ENCODE measurements at places on chromosomes 6 and 20.

DNA sequence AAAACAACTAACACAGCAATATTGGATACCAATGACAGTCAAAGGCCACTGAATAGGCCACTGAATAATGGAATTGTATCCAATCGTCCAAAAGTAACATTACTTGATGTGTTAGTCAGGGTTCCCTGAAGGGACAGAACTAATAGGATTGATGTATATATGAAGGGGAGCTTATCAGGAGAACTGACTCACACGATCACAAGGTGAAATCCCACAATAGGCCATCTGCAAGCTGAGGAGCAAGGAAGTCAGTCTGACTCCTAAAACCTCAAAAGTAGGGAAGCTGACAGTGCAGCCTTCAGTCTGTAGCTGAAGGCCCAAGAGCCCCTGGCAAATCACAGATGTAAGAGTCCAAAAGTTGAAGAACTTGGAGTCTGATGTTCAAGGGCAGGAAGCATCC lies 571.4 kb downstream of the PRKN start:
- DNase-seq, result no peak

GRCh38 chr20:58781138-58781537 lies 69.6 kb downstream of the GNAS-AS1 start:
- DNase-seq, result no peak

- peak; percentile 95 for DNase-seq
Measured at GRCh38 chr20:38033330-38034107, at the start of the genes RPRD1B and TTI1. Gene RPRD1B, plus strand, starts transcription at chr20:38033746. Its CDS starts 202 bp downstream, at chr20:38033948. Gene TTI1, minus strand, starts transcription at chr20:38033456. Its CDS starts 19,640 bp downstream, at chr20:38013816.

GRCh38 chr20:51481341-51481914 lies 61.1 kb downstream of the NFATC2 start:
- DNase-seq, result no peak

DNA sequence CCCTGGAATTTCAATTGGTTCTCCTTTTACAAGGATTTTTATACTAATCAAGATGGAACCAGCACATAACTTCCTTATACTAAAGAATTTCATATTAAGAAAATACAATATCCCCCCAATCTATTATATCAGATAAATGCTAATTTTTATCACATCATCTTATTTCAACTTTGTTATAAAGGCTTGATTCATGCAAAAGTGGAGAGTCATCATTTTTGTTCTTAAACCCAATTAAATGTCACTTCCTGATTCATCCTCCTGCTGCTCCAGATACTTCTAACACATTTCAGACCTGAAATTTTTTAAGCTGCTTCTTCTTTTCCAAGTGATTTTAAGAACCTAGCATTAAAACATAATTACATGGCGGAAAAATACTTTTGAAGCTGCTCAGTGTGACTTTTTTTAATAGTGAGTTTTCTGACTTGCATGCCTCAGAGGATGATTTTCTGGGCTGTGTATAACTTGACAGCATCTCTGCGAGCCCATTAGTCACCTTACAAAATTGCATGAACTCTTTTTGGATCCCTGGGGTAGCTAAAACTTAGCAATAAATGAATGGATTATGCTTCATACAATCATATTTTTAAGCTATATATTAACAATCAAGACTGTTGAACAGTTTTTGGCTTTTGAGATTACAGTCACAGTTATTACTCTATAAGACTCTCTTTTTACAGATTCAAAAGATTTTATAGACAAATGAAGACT lies 134.1 kb downstream of the ELOVL4 start:
- DNase-seq, result no peak

DNA sequence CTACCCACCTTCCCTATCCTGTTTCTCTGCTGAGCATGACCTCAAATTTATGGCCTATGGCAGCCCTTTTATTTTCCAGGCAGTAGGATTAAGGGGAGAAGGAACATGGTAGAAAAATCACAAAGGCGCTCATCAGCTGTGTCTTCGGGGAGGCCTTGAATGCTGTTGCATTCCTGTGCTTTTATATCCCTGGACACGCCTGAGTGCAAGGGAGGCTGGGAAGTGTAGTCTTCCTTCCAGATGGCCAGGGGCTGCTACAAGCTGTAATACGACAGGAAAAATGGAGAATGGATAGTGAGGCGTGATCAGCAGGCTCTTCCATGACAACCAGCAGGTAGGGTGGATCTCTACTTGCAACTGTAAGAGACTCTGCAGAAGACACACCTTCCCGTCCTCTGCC lies 210.9 kb upstream of the GGTLC1 start:
- DNase-seq, result peak; percentile 64

DNA sequence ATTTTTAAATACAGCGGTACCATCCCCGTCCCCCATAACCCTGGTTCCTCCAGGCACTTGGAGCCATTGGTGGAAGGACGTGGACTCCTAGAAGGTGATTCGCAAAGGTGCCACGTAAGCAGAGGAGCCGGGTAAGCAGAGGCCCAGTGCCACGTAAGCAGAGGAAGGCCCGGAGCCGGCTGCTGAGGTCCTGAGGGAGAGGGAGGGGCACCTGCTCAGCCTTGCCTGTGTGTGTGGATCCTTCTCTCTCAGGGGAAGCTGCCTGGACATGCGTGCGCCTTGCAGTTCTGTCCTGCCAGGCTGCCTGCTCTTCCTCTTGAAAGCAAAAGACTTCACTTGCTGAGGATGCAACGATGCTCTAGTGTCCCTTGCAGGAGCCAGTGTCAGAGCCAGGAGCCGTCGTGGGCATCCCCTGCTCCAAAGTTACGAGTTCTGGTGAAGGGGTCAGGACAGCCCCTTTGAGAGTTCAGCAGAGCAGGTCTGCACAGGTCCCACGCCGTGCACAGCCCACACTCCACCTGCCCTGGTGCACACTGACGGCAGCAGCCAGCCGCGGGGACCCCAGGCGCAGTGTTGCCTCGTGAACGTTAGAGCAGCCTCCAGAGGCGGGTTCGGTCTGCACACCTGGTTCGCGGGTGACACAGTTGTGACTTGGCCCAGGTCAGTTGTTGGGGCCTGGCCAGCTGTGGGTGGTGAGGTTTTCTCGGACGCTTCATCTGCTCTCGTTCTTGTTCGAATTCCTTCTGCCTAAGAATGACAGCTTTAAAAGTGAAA lies 1.9 kb upstream of the NKAIN4 start:
- DNase-seq, result peak; percentile 89

DNA sequence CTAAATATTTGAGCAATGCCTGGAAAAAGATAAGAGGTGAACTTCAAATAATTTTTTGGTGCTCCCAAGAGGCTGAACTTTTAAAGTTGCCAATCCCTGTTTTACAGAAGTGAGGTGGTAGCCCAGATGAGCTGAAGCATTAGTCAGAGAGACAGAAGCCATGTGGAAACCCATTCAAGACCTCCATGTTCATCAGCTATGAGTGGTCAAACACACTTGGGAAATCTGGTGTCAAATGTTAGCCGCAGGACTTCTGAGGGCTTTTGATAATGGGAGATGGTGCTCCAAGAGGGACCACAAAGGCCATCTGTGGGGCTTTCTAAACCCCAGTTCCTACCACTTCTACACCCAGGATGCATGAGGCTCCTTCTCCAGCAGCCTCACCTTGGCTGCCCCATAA lies 77.5 kb upstream of the MRPS10 start:
- no peak for DNase-seq

GRCh38 chr6:44667668-44668390 lies 280.3 kb downstream of the CDC5L start:
- peak; percentile 5 for DNase-seq

DNA sequence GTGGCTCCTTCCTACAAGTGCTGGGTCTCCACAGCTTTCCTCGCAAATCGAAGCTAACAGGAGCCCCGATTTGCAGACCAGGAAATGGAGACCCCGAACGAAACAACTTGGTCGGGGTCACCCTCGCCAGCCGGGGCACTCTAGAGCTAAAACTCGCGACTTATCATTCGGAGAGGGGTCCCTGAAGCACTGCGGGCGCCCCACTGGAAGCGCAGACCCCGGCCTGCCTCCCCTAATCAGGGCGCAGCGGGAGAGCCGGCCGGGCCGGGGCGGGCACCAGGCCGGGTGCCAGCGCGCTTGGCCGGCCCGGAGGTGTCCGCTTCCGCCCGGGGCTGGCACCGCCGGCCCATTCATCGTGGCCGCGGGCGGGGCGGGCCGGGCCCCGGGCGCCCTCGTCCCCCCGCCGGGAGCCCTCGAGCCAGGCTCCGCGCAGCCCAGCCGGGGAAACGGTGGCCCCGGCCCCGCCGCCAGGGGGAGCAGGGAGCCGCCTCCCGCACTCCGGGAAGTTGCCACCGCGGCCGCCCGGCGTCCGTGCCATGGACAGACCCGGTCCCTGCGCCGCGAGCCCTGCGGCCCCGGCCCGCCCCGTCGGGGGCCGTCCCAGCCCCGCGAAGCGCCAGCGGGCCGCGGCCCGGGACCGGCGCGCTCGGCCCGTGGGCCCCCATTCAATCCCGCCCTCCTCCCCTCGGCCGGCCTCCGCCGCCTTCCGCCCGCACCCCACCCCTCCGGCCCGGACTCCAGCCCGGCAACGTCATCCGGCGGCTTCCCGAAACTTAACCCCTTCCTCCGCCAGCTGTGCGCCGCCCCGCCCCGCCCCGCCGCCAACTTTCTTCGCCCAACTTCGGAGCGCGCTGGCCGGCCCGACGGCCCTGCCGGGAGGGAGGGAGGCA lies 961 bp downstream of the RRBP1 start:
- DNase-seq, result peak; percentile 45

DNA sequence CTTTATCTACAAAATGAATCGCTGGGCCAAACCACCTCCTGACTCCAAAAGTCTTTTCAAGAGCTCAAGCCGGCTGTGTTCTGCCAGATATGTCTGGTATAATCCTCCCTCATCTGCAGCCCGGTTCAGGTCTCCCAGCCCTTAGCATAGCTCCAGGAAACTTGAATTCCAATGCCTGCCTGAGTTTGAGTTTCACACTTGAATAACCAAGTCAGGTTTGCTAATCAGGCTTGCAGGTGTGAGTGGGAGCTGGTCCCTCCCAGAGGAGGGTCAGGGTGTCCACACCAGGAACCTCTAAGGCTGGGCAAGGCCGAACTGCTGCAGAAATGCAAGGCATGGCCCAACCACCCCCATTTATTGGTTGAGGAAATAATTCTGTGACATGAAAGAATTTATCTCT lies 96.6 kb downstream of the TMEM242 start:
- DNase-seq, result no peak

DNA sequence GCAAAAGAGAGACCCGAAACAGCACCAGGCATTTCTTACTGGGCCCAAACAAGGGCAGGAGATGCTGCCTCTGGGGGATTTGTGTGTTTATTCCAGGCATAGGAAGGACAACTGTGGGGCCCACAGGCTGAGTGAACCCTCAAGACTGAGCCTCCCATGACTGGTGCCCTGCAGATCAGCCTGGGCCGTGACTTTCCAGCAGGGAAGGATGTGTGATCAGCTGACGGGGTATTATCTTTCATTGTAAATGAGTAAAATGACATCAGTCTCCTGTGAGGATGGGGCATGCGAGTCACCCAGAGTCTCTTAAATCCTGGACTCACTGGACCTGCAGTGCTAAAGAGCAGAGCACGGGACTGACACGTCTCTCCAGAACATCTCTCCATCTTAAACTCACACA lies 3.9 kb upstream of the TEAD3 start:
- DNase-seq, result peak; percentile 72

DNA sequence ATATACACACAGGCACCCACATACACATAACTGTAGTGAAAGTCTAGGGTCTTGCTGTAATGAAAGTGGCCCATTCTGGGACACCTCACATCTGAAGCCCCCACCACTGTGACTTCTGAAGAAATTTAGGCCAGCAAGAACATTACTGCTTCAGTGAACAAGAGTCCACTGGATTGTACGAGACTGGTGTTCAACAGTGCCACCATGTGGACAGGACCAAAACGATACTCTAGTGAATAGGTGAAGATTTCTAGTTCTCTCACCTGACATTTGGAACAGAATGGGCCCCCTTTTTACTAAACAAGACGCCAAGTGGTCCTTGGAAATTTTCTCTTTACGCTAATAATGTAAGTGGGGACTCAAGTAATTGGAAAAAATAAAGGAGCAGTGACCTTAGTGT lies 156.9 kb downstream of the MAFB start:
- peak; percentile 8 for DNase-seq

DNA sequence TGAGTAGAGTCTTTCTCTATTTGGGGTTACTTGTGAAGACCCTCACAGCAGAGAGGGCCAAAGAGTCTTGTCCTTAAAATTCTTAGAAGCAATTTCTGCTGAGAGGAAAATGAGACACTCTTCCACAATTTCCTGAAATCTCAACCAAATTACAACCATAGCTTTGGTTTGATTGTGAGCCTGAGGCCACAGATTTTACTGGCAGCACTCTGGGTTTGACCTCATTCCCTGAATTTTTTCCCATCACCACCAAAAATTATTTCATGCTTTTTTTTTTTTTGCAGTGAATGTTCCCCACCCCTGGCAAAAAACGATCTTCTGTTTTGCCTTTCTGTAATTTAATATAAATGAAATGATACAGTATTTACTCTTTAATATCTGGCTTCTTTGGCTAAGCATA lies 125.5 kb downstream of the THEMIS start:
- no peak for DNase-seq

DNA sequence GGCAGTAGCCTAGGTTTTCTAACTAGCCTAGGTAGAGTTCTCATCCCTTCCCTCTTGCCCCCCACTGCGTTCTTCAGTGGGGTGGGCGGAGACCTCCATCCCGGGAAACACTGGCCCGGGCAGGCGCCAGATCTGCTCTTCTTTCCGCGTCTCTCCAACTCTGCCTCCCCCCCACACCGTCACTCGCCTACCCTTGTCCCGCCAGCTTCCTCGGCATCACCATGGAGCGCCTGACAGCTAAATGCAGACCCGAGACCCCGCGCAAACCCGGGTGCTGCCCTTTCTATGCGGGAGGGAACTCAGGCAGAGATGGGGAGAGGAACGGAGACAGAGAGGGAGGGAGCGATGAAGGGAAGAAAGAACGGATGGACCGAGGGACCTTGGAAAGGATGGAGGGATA lies 1494.8 kb upstream of the DEFB115 start:
- no peak for DNase-seq

- no peak for DNase-seq
Measured at GRCh38 chr6:156794546-156795354, 17.6 kb downstream of the ARID1B start.

GRCh38 chr6:51992876-51993275 lies 94.5 kb downstream of the PKHD1 start:
- no peak for DNase-seq

GRCh38 chr6:108186226-108186625 lies 20.4 kb downstream of the NR2E1 start:
- no peak for DNase-seq

All from NCI-H2171 treated with DMSO at 0.1 percent for 48 hours (cell line).